Activated CD8-positive, alpha-beta T cell treated with anti-CD3 and anti-CD28 coated beads, Interleukin-2, amount 10 ng/mL, durations not matched to agents 7 days and 5 days (primary cell): ENCODE measurements at places on chromosomes 7 and 10.

DNA sequence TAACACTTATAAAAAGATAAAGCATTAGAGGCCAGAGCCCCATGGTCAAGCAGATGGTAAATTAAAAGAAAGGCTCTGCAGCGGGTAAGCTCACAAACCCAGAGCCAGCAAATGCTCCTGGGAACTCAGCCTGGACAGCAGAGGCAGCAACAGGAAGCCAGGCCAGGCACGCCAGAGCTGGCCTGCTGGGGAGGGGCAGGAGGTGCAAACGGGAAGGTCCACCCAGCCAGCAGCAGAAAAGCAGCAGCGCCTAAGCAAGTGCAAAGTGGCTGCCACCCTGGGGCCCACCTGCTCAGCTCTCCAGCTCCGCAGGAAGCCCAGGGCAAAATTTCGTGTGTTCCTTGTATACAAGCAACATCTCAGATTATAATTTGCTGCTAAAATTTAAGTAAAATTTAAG lies 82.7 kb upstream of the GPR22 start:
- no peak for DNase-seq

DNA sequence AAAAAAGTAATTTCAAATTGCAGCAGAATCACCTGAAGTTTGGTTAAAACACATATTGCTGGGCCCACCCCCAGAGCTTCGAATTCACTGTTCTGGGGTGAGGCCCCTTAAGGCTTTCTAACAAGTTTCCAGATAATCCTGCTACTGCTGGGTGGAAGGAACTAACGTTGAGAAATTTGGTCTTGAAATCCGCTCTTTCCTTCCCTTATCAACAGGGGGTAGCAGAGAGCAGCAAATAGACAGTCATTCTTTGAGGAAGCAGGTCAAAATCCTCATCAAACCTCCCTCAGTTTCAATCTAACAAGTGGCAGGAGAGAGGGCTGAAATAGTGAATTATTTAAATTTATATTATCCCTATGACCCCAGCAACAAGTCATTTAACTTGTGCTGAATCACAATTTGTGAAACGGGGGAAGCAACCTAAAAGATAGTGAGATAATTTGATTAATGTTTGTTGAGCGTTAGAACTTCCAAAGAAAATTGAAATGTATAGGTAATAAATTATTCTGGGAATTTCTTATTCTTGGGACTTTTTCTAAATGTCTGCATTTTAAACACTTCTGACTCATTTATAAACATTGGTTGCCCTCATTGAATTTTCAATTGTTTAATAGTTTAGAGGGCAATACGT lies 21.7 kb upstream of the MALSU1 start:
- peak; percentile 65 for DNase-seq

GRCh38 chr10:13822490-13822889 lies 235.7 kb downstream of the PRPF18 start:
- DNase-seq: no peak

DNA sequence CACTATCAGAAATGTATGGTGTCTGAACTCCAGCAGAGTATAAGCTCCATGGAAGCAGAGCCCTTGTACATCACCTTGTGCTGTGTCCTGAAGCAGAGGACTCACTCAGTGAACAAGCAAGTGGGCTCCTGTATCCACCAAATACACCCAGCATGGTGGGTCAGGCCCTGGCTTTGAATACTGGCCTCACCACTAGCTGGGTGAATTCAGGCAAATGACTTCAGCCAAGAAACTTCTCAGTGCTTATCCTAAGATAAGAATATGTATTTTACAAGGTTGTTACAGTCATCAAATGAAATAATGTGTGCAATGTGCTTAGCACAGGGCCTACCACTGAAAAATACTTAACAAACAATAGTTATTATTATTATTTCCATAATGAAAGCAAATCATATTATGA lies 62.6 kb downstream of the CALD1 start:
- no peak for DNase-seq

GRCh38 chr7:48296966-48297365 lies 125.7 kb downstream of the ABCA13 start:
- DNase-seq: no peak

DNA sequence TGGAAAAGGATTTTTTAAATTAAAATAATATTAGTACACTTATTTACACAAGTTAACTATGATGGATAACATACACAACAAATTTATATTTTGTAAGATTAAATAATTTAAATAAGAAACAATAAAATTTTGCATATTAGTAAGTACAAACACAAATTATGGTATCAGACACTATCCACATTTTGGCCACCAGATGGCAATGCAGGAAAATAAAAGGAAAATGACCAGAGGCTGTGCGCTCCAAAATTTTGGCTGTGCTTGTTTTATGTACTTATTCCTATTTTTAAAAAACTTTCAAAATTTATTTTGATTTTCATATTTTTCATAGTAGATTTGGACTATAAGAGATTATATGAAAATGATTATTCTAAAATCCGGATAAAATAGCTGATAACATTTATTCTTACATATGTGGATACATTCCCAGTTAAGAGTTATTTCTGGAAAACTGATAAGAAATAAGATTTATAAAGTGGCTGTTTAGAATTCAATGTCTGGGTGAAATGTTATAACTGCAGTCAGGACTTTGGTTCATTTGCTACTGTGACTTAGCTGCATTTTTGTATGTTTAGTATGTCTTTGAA lies 274.7 kb upstream of the HGF start:
- DNase-seq: peak; percentile 43

DNA sequence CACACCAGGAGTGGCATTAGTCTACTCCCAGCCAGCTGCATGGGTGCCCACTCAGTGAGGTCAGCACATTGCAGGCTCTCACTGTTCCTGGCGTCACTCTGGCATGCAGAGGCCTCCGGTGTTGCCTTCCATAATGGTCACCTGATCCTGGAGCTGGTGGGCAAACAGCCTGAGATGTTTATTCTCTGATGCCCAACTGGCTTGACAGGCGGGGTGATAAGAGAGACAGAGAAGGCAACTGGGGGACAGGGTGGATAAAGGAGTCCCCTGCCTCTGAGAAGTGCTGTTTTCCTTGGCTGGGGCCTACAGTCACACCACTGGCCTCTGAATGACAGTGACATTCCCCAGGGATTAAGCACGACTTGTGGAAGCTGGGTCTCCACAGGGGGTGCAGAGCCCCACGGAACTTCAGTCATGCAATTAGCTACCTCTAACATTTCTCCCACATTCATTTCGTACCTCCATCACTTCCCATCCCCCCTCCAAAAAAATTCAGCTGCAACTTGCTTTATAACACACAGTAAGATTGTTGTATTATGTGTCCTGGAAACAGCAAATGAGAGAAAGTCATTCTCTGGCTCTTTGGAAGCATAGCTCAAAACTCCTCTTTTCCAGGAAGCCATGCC lies 7.1 kb upstream of the RBM20 start:
- no peak for DNase-seq

DNA sequence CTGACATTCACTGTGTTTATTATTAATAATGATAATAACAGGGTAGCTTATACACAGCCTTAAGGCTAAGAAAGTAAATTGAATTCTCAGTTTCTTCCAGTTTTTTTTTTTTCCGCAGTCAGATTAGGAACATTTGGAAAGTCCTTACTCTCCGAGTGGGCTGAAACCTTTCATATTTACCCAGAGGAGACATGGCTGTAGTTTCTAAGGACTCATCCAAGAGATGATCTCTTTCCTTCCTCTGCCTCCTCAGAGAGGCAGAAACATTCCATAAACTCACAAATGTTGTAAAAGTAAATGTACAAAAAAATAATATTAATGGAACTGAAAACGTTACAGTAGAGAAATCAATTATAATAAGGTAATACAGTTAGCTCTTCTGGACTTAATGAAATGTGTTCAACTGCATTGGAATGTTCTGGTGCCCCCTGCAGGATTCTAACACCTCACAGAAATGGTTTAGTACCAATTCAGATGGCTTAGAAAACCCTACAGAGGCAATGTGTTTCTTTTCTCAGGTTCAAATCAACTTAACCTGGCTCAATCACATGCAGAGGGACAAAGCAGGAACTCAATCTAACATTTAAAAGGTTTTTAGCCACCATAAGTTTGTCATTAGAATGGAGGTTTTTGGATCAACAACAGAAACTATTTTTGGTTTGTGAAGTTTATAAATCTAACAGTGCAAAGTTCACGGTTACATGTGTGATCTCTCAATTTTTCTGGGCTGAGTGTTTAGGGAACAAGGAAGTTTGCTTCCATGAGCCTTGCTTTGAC lies 71.7 kb downstream of the ICA1 start:
- DNase-seq: peak; percentile 79

- DNase-seq: no peak
These were observed 28.5 kb downstream of the CNNM1 start for GRCh38 chr10:99357691-99358090.

GRCh38 chr7:158017111-158018097 lies 570.2 kb downstream of the PTPRN2 start:
- no peak for DNase-seq

DNA sequence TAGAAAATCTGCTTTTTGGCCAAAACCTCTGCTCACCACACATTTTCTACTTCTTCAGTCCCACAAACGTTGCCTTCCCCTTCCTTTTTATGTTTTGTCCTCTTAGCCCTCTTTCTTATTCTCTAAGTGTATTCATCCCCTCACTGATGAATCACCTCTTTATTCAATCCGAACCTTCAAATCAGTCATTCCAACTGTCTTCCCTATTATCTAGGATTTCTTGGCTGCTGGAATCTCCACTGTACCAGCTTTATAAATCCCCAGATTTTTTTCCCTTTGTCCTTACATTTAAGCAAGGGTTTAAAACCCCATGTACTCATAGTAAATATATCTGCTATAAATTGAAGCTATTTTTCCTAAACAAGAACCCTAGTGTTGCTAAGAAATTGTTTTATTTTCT lies 176.9 kb downstream of the SEMA3A start:
- no peak for DNase-seq

DNA sequence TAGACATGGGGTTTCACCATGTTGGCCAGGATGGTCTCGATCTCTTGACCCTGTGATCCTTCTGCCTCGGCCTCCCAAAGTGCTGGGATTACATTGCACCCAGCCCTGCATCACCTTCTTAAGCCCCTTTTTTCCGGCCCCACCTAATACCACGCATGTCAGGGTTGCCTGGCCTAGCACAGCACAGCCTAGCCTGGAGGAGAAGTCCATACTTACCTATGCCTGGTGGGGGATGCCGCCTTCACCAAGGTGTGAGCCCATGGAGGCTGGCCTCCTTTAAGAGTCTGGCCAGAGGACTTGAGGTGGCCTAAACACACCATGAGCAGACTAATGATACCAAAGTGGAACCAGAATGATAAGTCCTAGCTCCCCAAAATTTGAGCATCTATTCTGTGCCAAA lies 22.0 kb upstream of the CUX1 start:
- no peak for DNase-seq

GRCh38 chr10:986137-986825 lies 2.0 kb upstream of the GTPBP4 start:
- no peak for DNase-seq

- DNase-seq: peak; percentile 71
These were observed 73.6 kb downstream of the AHCYL2 start for GRCh38 chr7:129298268-129298893.

- DNase-seq: no peak
These were observed 81.7 kb upstream of the TMEM72 start for GRCh38 chr10:44829426-44829825.

- no peak for DNase-seq
These were observed 103.5 kb downstream of the LSMEM1 start for GRCh38 chr7:112584290-112584689.

DNA sequence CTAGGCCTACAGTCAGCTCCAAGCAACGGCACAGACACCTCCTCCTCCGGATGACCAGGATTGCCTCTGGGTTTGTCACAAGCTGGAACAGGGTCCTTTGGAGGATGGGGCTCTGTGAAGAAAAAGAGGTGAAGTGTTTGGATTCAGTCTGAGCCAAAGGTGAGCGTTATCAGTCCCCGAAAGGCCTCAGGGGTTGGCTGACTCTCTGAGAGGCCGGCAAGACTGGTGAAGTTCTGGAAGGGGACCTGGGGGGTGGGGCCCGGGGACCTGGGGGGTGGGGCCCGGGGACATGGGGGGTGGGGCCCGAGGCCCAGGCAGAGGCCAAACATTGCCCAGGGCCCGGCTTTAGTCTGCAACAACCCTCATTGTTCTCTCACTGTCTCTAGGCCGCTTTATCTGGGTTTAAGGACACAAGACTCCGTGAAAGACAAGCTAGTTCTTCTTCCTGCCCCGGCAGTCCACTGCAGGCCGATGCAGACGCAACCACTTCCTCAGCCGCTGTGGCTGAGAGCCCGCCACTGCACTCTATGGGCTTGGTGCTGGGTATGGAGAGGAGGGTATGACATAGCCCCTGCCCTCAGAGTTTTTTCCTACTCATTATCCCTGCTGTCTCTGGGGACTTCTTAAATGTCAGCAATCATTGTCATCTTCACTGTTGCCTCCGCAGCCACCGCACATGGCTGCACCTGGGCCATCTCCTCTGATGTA lies 27.4 kb upstream of the PSAP start:
- DNase-seq: peak; percentile 66

GRCh38 chr7:101869901-101870290 lies 52.5 kb downstream of the CUX1 start:
- no peak for DNase-seq

- DNase-seq: no peak
These were observed 20.3 kb upstream of the TIAL1 start for GRCh38 chr10:119616882-119617570.

GRCh38 chr7:95749515-95749914 lies 22.8 kb upstream of the DYNC1I1 start:
- no peak for DNase-seq

DNA sequence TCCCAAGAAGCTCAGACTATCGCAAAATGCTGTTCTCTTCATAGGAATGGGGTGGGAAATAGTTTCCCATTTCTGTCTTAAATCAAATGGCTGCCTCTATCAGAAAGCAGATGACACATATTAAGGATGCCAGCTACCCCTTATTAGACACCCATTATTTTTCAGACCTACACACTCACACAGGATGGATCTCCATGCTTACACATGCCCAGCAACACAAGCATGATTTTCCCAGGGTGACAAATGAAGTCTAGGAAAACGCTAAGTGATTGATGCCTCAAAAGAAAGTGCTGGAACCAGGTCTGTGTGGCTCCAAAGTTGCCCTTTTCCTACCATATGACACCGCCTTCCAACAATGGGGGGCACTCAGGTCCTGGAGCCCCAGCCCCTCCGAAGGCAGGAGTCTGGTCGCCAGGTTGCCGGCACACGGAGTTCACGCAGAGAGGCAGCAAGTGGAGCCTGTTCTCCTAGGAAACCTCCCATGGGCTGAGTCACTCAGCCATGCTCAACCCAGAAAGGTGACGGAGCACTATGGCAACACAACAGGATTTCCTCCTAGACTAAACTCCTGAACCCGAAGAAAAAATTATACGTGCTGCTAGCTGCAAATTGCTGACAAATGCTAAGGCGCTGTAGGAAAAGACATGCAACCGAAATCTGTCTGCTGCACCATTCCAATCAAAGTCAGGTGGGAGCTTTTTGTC lies 19.8 kb downstream of the VOPP1 start:
- no peak for DNase-seq

DNA sequence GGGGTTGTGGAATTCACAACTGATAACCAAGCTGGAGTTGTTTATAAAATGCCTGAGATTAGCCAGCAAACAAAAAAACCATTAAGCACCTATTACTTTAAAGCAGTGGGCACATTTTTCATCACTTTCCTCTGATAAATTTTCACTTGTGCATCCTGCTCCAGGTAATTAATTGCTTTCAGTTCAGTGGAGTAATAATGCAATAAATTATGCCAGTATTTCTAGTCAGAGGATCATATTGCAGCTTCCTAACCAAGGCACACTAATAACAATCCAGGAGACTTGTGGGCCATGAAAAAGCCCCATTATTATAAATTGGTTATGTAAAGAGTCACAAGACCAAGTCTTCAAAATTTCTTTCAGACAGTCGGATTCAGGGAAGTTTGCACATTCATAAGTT lies 193.2 kb downstream of the LRMDA start:
- DNase-seq: no peak

GRCh38 chr10:51834548-51834947 lies 135.2 kb upstream of the CSTF2T start:
- DNase-seq: no peak
